ENCODE measurements at places on chromosomes 12 and 14.

DNA sequence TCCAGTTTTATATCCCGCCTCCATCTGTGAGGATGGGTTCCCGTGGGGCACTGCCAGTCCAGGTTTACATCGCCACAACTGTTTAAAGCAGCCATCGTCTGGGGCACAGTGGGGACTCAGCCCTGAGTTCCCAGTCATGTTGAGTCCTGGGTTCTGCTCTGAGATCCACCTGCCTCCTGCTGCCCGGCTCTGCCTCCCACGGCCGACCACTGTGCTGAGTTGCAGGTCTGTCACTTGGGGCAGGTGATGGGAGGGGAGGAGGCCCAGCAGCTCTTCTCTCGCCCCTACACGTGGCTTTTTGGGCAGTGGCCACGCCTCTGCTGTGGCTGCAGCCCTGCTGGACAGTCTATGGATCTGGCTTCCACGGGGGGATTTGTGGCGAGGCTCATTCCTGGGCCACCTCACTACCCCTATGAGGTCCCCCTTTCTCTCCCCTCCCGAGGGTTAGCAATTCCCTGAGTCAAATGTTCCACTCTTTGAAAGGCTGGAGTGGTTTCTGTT is 143.0 kb downstream of the ADGRD1 start:
- H3K27me3 ChIP-seq, result no peaks in the 10 kb centered on the region
- DNase-seq, result peak; percentile 28
- peaks cover 9% of the 10 kb centered on the region for H3K4me1 ChIP-seq
- H3K4me3 ChIP-seq, result no peak overlapping the region

DNA sequence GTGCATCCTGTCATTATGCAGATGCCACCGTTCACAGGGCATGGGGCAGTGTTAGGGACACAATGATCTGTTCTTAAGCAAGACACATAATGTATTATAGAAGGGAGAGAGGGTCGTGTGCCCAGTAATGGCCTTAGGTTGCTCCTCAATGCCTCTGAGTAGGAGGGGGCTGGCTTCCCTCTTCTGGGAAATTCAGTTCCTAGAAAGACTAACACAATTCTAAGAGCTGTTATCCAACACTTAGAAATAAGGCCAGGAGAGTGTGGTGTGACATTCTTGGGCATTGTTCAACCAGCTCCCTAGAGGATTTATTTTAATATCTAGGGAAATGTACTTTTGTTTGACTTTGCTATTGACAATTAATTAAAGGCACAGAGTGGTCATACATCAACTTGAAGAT is 118.5 kb downstream of the ADCK1 start:
- H3K36me3 ChIP-seq, result no peaks in the 10 kb centered on the region
- H3K27me3 ChIP-seq, result no peaks in the 10 kb centered on the region
- no peak overlapping the region for H3K27ac ChIP-seq
- no peak overlapping the region for H3K4me3 ChIP-seq

DNA sequence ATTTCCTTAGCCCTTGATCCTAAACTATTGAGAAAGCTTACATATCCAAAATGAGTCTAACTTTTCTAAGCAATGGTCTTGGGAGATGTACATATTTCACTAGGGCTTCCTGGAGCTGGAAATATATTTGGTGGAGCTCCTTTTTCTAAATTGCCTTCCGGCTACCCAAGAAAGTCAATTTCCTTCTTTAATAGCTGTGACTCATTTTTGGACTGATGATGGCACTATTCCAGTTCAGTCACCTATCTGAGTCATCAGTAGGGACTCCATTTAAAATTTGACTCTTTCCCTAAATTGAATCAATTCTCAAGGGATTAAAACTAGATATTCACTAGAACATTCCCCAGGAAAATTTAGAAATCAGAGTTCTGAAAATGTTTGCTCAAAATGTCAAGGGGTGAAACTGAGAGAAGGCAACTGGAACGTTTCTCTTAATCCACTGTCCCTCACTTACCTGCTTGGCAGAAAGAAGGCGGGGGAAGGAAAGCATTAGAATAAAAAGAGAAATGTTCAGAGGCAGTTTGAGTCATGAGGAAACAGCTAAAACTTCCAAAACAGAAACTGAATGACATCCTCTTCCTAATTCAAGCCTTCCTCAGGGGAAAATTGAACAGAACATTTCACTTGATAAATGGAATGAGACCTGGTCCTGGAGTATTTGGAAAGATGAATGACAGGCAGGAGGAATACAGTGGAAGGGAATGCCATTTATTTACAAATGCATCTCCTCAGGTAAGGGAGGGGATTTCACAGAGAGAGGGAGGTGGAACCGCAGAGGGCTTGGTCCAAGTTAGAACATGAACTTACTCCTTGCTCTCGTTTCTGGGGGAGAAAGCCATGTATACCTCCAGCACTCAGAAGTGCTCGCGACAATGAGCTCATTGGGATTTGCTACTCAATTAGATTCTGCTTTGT is 91.2 kb downstream of the RGS6 start:
- no peak overlapping the region for H3K4me3 ChIP-seq
- H3K36me3 ChIP-seq, result no peaks in the 10 kb centered on the region
- no peaks in the 10 kb centered on the region for H3K27me3 ChIP-seq
- no peaks in the 10 kb centered on the region for H3K4me1 ChIP-seq
- H3K27ac ChIP-seq, result no peak overlapping the region

DNA sequence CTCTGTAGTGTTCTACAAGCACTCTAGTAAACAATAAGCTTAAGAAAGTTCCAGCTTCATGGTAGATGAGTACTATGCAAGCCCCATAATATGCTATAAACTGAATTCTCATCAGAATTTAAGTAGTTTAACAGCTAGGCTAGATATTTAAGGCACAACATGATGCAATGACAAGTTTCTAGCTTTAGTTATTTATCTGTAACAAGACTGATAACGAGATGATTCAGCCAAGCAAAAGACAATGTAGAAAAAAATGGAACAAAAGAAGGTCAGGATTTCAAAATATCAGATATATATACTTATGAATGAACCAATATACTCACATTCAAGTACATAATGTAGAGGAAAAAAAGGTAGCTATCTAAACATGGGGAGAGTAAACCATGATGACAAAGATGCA is 61.0 kb upstream of the RERGL start:
- no peaks in the 10 kb centered on the region for H3K36me3 ChIP-seq
- H3K4me3 ChIP-seq, result no peak overlapping the region
- no peaks in the 10 kb centered on the region for H3K27me3 ChIP-seq
- no peaks in the 10 kb centered on the region for H3K4me1 ChIP-seq
- no peak overlapping the region for H3K27ac ChIP-seq

- no peaks in the 10 kb centered on the region for H3K27me3 ChIP-seq
- H3K4me3 ChIP-seq, result no peak overlapping the region
- no peaks in the 10 kb centered on the region for H3K36me3 ChIP-seq
- H3K27ac ChIP-seq, result no peak overlapping the region
These were observed 4.9 kb upstream of the SMAGP start for GRCh38 chr12:51275088-51275487.

DNA sequence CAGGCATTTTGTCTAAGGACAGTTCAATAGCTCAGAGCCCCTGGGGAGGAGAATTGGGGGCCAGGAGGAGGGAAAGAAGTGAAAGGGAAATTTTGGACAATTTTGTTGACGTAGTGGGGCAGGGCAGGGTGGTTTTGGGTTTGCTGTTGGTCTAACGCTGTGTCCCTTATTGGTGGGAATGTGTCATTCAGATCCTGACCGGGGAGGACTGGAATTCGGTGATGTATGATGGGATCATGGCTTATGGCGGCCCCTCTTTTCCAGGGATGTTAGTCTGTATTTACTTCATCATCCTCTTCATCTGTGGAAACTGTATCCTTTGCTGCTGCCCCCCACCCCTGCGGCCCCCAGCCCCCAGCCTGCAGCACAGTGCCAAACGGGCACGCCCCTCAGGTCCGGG is 212.1 kb upstream of the FKBP4 start:
- no peak for DNase-seq
- H3K27me3 ChIP-seq, result no peaks in the 10 kb centered on the region
- H3K4me3 ChIP-seq, result no peak overlapping the region
- no peak overlapping the region for H3K27ac ChIP-seq
- H3K4me1 ChIP-seq, result peaks cover 2% of the 10 kb centered on the region
- H3K36me3 ChIP-seq, result no peaks in the 10 kb centered on the region

DNA sequence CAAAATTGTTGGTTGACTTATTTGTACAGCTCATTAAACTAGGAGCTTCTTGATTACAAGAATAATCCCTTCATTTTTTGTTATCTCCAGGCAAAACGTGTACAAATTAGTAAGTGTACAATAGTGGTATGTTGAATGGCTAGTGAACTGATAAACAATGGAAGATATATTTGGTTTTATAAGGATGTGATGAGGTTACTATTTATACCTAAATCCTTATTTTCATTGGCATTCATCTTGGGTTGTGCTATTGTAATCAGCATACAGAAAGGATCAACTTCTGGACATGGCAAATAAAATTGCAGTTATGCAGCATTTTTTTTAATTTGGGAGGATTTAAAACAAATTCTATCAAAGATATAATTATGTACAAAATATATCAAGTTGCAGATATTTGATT is 199.4 kb upstream of the GZMB start:
- no peak overlapping the region for H3K27ac ChIP-seq
- H3K4me3 ChIP-seq, result no peak overlapping the region
- no peak for DNase-seq
- no peaks in the 10 kb centered on the region for H3K27me3 ChIP-seq
- no peaks in the 10 kb centered on the region for H3K4me1 ChIP-seq
- H3K36me3 ChIP-seq, result no peaks in the 10 kb centered on the region

DNA sequence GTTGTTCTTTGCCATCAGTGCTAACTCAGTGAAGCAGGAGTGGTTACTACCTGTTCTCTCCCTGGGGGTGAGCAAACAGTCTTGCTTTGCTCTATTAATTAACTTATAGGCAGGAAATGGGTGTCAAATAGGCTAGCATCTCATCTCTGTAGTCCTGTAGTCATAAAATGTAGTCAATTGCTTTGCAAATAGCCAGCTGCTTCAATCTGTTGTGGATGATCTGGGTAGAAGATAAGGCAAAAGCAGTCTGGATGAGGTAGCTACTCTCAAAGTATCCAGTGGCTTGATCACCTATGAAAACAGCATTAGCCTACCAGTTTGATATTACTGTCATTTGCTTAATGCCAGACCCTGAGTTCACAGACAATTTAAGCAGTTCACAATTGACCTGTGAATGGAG is 369.0 kb upstream of the TMTC1 start:
- H3K36me3 ChIP-seq, result no peaks in the 10 kb centered on the region
- no peak for DNase-seq
- no peaks in the 10 kb centered on the region for H3K4me1 ChIP-seq
- H3K27me3 ChIP-seq, result no peaks in the 10 kb centered on the region
- no peak overlapping the region for H3K27ac ChIP-seq

- H3K27ac ChIP-seq, result no peak overlapping the region
- no peaks in the 10 kb centered on the region for H3K4me1 ChIP-seq
- H3K36me3 ChIP-seq, result no peaks in the 10 kb centered on the region
These were observed 150.6 kb downstream of the KCNA5 start for GRCh38 chr12:5194306-5194705.

DNA sequence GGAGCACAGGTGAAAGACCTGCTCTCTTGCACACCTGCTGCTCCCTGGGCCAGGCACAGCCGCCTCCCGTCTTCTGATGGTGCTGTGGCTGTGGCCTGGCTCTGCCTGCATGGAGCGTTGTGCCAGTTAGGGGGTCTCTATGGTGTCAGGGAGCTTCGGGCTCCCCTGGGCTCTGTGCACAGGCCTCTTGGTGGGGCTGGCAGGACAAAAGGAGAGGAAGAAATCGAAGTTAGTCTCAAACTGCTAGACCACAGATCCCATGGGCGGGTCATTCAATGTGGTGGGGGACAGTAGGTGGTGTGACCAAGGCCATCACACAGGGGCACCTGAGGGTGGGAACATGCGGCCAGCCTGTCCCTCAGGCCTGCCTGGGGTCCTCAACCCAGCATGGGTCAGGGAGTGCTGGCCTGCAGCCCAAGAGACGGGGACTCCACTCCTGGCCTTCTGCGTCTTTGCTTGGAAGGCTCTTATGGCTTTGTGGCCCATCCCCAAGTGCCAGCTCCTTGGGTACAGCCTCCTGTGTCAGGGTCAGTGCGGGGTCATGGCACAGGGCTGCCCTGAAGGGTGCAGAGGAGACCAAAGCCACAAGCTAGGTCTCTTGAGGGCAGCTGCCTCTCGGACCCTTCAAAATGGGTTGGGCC is 84.1 kb downstream of the KIF26A start:
- peak; percentile 26 for DNase-seq
- H3K4me1 ChIP-seq, result peaks cover 12% of the 10 kb centered on the region
- no peak overlapping the region for H3K4me3 ChIP-seq
- H3K36me3 ChIP-seq, result no peaks in the 10 kb centered on the region

- no peak overlapping the region for H3K27ac ChIP-seq
- H3K4me3 ChIP-seq, result no peak overlapping the region
- peaks cover 4% of the 10 kb centered on the region for H3K4me1 ChIP-seq
- no peaks in the 10 kb centered on the region for H3K36me3 ChIP-seq
- no peak for DNase-seq
These were observed 49.5 kb downstream of the A2M start for GRCh38 chr12:9066183-9066623.

DNA sequence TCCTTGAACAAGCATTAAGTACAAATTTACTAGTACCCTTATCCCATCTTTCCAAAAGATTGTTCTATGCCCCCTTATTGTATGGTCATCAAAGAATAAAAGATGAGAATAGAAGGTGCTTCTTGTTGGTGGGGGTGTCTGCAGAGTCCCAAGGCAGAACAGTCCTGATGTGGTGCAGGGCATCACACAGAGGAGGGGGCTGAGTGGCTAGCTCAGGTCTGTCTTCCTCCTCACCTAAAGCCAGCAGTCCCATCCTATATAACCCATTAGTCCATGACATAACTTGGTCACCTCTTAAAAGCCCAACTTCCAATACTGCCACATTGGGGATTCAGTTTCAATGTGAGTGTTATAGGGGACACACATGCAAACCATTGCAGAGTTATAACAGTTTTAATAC is 9.9 kb downstream of the LRRC10 start:
- no peaks in the 10 kb centered on the region for H3K36me3 ChIP-seq
- no peak overlapping the region for H3K4me3 ChIP-seq
- H3K27me3 ChIP-seq, result no peaks in the 10 kb centered on the region
- no peak for DNase-seq

DNA sequence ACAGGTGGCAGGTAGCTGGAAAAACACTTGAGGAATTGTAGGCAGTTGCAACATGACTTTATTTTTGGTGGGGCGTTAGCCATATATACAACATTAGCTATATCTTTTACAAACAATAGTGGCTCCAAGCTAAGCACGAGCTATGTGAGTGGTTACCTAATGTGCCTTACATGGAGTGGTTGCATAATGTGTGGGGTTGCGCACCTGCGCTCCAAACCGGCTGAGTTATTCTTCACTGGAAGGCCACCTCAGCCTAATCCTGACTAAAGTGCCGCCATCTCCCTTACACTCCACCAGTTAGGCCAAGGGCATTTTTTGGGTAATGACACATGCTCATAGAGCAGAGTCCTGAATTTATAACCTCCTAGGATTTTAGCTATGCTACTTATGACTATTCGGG is 31.8 kb upstream of the G2E3 start:
- no peaks in the 10 kb centered on the region for H3K36me3 ChIP-seq
- no peaks in the 10 kb centered on the region for H3K4me1 ChIP-seq
- H3K27me3 ChIP-seq, result no peaks in the 10 kb centered on the region

DNA sequence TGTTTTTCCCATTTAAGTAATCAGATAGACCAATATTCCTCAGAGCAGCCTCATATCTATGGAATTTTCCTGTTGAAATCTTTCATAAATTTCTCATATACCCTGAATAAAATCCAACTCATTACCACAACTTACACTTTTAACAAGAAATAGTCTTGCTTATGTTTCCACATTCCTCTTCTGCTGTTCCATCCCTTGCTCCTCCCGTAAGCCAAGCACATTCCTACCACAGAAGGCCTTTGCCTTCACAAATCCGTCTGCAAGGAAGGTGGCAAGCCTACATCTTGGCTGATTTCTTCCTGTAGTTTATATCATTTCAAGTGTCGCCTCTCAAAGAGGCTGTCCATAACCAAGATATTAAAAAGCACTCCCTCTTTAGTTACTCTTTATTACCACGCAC is 127.7 kb downstream of the C12orf50 start:
- H3K27me3 ChIP-seq, result no peaks in the 10 kb centered on the region
- H3K36me3 ChIP-seq, result no peaks in the 10 kb centered on the region
- no peak overlapping the region for H3K4me3 ChIP-seq
- no peak overlapping the region for H3K27ac ChIP-seq
- no peak for DNase-seq
